ENCODE measurements at places on chromosomes 2 and 18.

DNA sequence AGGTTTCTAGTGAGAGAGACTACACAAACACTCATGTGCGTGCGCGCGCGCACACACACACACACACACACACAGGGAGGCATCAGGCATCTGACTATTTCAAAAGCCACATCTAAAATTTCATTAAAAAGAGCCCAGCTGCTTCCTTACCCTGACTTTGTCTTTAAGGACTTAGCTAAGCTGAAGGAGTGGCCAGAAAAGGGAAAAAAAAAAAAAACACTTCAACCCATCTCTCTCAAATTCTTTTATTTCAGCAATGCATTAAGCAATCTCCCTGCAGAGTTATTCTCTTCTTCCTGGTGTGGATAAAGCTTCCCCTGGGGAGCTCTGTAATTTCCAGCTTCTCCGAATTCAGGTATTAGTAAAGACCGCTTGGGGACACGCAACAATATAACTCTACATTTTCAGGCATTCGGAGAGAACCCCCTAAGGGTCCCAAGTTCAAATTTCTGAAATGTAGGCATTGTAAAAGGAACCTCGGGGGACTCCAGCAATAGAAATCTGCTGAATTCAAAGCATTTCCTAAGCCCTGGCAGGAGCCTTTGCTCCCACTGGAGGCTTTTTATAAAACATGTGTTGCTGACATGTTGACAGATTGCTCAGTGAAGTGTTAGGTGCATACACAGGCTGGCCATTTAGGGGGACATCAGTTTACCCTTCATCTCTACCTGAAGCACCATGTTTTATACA lies 67.0 kb downstream of the ZNF521 start:
- DNase-seq: no peak

- DNase-seq: no peak
These were observed 102.0 kb upstream of the LRATD1 start for GRCh38 chr2:14530506-14530905.

DNA sequence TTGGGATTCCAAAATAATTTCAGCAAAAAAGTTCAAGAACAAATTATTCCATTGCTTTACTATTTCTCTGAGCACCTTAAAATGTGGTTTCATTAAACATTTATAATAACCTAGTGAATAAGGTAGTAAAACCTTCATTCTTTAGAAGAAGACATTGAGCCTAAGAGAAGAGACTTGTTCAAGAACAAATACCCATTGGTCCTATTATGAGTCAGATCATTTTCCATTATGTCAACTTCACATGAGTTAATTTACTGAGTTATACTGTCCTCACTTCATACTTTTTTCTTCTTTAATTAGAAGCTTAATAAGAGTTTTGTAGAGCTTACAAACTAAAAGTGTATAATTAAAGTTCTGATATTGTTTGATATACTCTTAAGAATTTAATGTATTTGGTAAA lies 5.5 kb downstream of the ANKRD62 start:
- no peak for DNase-seq

- no peak for DNase-seq
These were observed 175.2 kb upstream of the ALPP start for GRCh38 chr2:232203166-232203891.

- no peak for DNase-seq
These were observed 57.9 kb downstream of the EPC2 start for GRCh38 chr2:148702475-148702874.

- DNase-seq: no peak
These were observed 37.7 kb upstream of the MEX3C start for GRCh38 chr18:51235009-51235789.

DNA sequence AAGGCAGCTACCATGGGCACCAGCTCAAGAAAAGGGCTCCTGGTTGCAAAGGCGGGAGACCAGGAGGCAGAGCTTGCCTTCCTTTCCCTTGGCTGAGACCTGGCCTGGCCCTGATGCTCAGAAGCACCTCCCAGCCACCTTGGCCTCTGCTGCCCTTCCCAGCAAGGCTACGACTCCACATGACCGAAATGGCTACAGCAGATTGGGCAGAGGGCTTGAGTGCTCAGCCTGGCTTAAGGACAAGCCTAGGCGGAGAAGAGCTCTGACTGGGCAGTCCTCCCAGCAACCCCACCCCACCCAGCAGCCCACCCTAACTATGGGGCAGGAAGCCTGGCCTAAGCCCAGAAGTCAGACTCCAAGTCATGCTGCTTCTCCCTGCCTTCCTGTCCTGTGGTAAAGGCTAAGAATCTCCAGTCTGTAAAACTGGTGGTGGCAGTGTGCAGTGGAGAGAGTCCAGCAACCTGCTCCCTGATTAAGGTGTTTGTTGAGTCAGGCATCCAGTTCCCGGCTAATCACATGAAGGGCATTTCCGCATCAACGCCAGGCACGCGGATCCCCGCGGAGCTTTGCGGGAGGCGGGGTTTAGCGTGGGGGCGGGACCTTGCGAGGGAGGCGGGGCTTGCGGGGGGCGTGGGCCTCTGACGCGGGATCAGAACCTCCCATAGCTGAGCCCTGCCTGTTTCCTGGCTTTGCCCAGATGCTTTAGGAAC lies 256.0 kb downstream of the BCL11A start:
- DNase-seq: no peak

DNA sequence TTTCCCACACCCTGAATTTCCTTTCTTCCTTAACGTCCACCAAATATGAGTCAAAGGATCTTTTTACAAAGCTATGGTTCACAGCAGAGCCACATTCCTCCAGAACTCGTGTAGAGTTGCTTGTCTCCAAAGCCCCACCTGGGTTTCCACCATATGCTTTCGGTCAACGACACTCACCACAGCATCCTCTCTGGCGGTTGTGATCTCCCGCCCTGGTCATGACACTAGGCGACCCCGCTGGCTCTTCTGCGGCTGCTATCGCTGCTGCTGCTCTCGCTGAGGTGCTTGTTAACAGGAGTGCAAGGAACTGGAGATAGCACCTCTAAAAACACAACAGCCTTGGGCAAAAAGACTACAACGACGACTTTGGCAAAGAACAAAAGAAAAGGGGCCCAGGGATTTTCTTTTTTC lies 340 bp downstream of the SLC40A1 start:
- DNase-seq: no peak

DNA sequence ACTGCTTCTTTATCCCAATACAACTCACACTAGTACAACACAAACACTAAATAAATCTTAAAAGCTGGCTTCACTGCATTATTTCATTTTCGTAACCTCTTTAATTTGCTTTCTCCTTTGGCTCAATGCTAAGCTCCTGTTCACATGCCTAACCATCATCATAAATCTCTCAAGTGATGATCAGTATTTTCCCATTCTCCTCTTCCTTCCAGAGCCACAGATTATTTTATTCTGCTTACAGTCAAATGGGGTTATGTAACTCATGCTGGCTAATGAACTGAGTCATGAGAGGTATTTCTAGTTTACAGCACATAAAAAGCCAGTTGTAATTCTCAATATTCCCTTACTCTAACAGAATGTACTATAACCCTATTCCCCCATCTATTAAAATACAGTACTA lies 350.4 kb upstream of the ZC3H15 start:
- no peak for DNase-seq

- DNase-seq: no peak
These were observed 9.4 kb downstream of the MBD2 start for GRCh38 chr18:54215069-54215468.

- no peak for DNase-seq
These were observed 18.2 kb upstream of the RESP18 start for GRCh38 chr2:219350710-219351221.

DNA sequence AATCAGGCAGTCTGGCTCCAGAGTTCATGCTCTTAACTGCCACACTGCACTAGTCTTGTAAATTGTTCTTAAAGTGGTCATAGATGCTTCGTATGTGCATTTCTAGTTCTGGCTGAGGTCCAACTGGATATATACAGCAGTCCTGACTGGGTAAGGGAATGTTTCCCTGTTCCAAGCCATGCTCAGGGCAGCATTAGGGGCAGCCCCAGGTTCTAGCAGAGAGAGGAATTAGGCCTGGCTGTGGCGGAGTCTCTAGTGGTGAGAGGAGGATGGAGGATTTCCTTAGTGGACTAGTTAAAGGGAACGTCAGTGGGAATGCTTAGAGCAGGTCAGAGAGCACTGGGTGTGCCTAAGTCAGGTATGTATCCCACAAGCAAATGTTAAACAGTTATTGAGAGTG lies 28.0 kb downstream of the UBE2E3 start:
- no peak for DNase-seq

GRCh38 chr2:12918138-12918834 lies 201.6 kb downstream of the TRIB2 start:
- DNase-seq: no peak

GRCh38 chr2:202679980-202680379 lies 45.2 kb downstream of the FAM117B start:
- DNase-seq: no peak

- no peak for DNase-seq
These were observed 101.6 kb upstream of the MAP4K3 start for GRCh38 chr2:39538718-39539117.

DNA sequence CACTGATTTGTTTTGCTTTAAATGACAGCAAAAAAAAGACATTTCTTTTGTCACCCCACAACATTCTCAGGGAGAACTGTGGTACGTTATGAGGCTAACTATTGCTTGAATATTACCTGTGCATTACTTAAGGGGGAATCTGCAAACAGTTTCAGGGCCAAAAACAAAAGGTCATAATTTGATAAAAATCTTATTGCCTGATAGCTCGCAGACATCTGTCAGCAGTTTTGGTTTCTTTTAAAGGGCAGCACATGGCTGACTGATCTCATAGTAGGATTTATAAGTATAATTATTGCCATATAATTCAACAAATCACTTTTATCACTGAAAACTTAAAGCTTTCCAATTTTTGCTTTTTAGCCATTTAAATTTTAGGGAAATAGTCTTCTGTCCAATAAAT lies 226.4 kb upstream of the VWC2L start:
- no peak for DNase-seq

DNA sequence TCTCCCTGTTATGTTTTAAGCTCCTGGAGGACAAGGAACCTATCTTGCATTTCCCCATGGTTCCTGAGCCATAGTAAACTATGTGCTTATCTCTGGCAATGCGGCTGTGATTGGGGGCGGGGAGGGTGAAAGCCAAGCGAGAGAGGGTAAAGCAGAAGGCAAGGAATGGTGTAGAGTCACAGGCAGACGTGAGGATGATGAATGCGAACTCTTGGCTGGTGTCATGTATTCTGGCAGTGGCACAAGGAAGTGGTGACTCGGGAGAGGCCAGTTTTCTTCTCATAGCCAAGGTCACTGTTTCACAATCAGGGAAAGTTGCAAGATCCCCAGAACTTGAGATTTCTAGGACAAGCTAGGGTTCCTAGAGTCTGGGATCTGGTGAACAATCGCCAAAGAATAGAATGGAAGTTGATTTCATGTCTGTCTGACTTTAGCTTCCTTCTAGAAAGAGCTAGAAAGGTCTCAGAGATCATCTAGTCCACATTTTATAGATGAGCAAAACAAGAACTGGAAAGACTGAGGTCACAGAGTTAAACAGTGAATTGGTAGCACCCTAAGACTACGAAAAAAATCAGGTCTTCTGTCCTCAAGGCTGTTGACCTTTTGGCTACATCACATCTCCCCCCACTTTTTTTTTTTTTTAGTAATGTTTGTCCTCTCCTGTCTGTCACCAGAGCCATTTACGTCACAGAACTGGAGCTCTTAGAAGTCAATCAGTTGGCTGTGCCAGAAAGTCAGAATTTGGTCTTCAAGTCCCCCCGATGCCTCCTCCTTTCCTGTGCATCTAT lies 137.0 kb downstream of the BCL11A start:
- no peak for DNase-seq

Measured in vagina (tissue), 2 donors.